ENCODE measurements at places on chromosomes 4 and X.

- DNase-seq = no peak
Measured at GRCh38 chrX:69424161-69424560, 80.0 kb upstream of the NALF2 start.

GRCh38 chr4:86522349-86522748, 71.8 kb upstream of the PTPN13 start:
- DNase-seq = no peak

- no peak for DNase-seq
Measured at GRCh38 chr4:90542216-90542615, 415.0 kb downstream of the CCSER1 start.

DNA sequence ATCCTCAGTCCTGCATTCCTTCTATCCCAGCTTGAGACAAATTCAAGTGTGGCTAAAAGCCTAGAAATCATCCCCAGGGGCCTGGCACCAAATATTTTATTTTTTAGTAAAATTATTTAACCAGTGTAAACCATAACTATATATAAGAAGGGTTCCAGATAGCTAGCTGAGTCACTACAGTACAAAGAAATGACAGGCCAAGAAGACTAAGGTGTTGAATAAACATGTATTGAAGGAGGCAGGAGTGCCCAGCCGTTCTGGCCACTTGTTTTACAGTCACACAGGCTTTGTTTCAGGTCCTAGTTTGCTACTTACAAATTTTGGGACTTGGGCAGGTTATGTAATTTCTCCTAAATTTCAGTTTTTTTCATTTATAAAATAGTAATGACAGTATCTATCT, 225.9 kb upstream of the PITX2 start:
- DNase-seq = no peak

DNA sequence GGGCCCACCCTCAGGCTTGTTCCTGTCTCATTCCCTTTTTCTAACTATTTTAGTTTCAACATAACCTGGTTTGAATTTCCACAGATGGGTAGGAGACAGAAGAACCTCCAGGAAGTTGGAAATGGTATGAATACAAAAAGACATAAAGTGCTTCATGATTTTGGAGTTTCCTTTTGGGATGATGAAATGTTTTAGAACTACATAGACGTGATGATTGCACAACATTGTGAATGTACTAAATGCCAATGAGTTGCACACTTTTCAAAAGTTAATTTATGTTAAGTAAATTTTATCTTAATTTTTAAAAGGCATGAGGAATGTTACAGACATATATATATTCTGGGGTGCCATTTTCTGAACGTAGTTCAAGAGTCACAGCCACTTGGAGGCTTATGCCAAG, 41.1 kb upstream of the IBSP start:
- DNase-seq = no peak

- no peak for DNase-seq
Measured at GRCh38 chr4:162392946-162393345, 229.1 kb upstream of the FSTL5 start.

Data from activated CD8-positive, alpha-beta memory T cell treated with anti-CD3 and anti-CD28 coated beads for 1 hour (primary cell).